ENCODE measurements at places on chromosomes 5 and 9. TPM values are rescaled to one million over a fixed set of nuclear protein-coding genes. Genes with fewer than 3 reads are reported as not detected.

The PKD2L2 gene
- total RNA-seq: 0.30 TPM

The MYO10 gene
- 0.23 TPM for total RNA-seq

The FGF10 gene
- not detected for total RNA-seq

The PAEP gene
- not detected for total RNA-seq

The BTNL8 gene
- not detected for total RNA-seq

The ZFP37 gene
- 0.81 TPM for total RNA-seq

The AOPEP gene
- total RNA-seq: 17.0 TPM

The FAXDC2 gene
- total RNA-seq: not detected

The FOXE1 gene
- not detected for total RNA-seq

The S1PR3 gene
- total RNA-seq: not detected

The PCDHB13 gene
- not detected for total RNA-seq

The SPIN1 gene
- 42.2 TPM for total RNA-seq

The CPLANE1 gene
- total RNA-seq: 5.5 TPM

The ANKRD34B gene
- total RNA-seq: not detected

The SLC6A7 gene
- not detected for total RNA-seq

- DNase-seq: no peak
Observed at GRCh38 chr9:79630521-79631403, 59.0 kb downstream of the TLE4 start.

- DNase-seq: no peak
Observed at GRCh38 chr5:149561848-149562247, 10.6 kb upstream of the CSNK1A1 start.

DNA sequence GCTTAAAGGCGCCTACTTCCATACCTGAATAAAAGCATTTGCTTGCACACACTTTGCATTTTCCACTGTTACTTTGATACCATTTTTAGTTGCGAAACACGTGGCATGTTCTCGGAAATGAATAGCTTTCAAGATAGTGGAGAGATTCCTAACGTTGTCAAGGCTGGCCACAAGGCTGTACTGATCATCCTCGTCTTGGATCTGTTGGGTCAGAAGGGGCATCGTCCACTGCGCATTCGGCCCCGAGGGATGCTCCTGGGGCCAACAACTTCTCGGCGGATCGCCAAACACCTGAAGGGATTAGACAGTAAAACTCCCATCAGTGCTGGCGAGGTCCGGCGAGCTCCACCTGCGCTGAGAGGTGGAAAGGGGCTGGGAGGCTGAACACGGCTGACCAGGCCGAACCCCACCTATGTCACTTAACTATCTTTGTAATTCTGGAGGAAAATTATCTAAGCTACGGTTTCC lies 599 bp downstream of the RAD1 start:
- DNase-seq: peak; percentile 32

- peak; percentile 38 for DNase-seq
Observed at GRCh38 chr9:122158202-122158601, 1.4 kb downstream of the NDUFA8 start.

GRCh38 chr5:123807177-123807945 lies 295.4 kb downstream of the CSNK1G3 start:
- DNase-seq: no peak

DNA sequence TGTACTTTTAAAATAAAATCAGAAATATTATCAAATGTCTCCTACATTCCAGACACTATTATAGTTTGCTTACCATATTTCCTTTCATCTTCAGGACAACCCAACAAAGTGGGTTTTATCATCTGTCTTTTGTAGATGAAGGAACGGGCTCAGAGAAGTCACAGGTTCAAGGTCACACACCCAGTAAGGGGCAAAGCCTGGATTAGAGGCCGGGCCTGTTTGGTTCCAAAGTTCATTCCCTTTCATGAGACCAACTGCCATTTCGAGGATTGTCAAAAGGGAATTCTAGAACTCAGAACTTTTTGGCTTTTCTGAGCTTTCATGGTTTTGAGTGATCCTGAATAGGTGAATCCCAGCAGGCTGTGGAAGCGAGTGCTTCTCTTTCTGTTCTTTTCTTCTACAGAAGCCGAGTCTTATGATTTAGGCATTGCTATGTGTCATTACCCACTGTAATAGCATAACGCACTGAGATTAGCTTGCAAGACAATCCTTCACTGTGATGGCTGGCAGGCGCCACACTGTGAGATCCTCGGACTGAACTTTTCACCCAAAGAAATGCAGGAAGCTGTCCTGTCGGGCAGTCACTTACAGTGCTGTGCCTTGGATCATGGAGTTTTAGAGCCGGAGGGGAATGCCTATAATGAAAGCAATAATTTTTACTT lies 43.8 kb upstream of the ANKH start:
- no peak for DNase-seq

DNA sequence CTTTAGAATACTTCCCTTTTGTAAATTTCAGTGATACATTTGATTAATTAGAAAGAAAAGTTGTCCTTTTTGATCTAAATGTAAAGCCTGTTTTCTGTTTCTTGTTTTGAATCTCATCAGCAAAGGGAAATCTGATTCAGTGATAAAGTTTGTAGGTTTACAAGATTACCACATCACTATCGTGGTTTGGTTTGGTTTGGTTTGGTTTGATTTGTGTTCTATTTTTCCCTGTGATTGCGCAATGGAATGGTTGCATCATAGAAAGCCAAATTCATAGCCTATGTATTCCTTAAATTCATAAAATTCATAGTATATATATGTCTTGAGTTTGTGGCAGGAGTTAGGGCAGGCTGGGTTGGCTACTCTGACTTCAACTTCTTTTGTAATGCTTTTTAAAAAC lies 15.2 kb downstream of the SRFBP1 start:
- no peak for DNase-seq

- no peak for DNase-seq
Observed at GRCh38 chr9:91868732-91869391, 81.2 kb downstream of the ROR2 start.

GRCh38 chr5:59042201-59043055 lies 459.6 kb downstream of the RAB3C start:
- no peak for DNase-seq

DNA sequence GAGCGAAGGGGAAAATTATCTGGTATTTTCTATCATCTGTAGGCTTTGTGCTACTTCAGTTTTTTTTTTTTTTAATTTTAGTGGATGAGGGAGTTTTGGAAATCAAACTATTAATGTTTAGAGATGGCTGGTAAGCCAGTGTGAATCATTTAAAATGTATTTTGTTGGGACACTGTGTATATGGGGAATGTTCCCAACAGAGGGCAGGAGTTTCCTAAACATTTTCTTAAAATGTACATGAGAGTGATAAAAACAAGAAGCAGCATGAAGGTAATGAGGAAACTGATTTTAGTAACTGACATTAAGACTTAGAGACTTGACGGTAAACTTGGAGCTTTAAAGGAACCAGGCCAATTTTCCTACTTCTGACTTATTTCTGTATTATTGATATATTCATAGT lies 68.2 kb upstream of the ITGA2 start:
- no peak for DNase-seq

DNA sequence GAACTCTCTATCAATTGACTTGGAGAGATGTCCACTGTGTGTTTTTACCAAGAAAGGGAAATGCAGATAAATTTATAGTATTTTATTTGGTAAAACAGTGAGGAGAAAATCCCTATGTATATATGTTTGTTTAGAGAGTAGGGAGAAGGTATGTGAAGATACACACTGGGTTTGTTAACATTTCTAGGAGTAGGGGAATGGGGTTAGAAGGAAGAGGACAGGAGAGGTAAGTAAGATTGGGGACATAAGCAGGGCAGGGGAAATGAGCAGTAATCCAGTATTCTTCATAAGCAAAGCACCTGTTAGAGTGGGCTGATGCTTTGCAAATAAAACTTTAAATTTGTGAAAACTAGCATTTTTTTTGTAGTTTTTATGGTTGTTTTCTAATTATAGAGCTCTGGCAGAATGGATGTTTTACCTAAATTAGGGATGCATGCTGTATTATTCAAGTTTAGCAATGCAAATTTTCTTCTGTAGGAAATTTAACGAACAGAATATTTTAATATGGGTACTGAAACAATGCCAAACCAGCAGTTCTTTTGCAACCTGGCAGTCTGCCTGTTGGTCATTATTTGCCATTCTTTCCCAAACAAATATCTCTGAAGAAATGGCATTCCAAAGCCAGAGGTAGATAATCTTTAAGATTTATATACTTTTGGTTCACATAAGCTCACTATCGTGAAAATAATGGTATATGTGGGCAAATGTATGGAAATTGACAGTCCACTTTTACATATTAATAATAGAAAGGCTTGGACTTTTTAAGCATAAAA lies 19.4 kb upstream of the DCP2 start:
- no peak for DNase-seq

GRCh38 chr9:126327006-126327713 lies 531 bp downstream of the MVB12B start:
- DNase-seq: no peak

- no peak for DNase-seq
Observed at GRCh38 chr9:129324808-129325502, 146.9 kb upstream of the IER5L start.

- DNase-seq: no peak
Observed at GRCh38 chr5:136924490-136924889, 559.1 kb upstream of the TRPC7 start.

GRCh38 chr9:102069969-102070368 lies 331.5 kb upstream of the GRIN3A start:
- DNase-seq: no peak

GRCh38 chr9:133951265-133951664 lies 40.9 kb downstream of the VAV2 start:
- no peak for DNase-seq

DNA sequence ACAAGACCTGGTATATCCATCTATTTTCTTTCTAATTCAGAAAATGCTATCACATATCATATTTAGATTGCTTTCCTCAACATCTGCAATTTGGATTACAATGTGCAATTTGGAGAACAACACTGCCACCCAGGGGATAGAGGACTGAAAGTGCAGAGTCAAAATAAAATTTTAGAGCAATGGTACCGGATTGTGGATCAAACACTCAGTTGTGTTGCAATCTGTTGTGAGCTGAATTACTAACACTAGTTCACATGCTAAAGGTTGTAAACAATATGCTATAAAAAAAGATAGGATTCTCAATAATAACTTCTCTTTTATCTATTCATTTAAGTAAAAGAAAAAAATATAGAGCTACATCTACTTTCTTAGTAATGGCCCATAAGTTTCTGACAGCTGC lies 11.9 kb upstream of the SRFBP1 start:
- DNase-seq: no peak

DNA sequence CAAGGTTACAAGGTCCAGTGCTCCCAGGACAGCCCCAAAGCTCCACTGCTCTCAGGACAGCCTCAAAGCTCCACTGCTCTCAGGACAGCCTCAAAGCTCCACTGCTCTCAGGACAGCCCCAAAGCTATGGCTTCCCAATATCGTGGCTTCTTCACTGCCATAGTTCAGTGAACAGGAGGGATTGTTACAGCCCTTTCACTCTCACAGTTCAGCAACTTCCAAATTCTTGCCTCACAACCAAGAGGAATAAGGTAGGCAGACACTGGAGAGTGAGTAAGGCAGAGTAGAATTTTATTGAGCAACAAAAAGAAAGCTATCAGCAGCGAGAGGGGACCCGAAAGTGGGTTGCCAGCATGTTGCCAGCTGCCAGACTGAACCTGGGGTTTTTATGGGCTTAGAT lies 277.6 kb downstream of the CDH10 start:
- DNase-seq: no peak

GRCh38 chr5:141528291-141528984 lies 39.6 kb downstream of the PCDHGC5 start:
- DNase-seq: no peak

DNA sequence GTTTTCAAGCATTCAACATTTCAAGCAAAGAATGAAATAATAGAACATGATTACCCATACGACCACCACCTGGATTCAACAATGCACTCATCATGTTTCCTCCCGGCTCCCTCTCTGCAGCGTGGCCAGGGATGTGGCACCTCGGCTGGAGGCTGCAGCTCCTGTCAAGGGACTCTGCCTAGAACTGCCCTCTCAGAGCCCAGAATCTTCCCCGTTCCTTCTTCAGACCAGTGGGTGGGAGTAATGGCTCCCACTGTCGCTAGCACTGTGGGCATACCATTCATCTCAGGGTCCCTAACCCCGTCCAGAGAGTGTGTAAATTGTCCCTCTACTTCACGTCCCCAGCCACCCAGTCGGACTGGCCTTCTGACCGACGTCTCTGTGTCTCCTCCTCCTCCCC lies 118.6 kb upstream of the COL5A1 start:
- no peak for DNase-seq

- no peak for DNase-seq
Observed at GRCh38 chr9:112570671-112571167, 84.1 kb downstream of the KIAA1958 start.

GRCh38 chr5:36744773-36745589 lies 131.6 kb upstream of the NIPBL start:
- DNase-seq: peak; percentile 31

DNA sequence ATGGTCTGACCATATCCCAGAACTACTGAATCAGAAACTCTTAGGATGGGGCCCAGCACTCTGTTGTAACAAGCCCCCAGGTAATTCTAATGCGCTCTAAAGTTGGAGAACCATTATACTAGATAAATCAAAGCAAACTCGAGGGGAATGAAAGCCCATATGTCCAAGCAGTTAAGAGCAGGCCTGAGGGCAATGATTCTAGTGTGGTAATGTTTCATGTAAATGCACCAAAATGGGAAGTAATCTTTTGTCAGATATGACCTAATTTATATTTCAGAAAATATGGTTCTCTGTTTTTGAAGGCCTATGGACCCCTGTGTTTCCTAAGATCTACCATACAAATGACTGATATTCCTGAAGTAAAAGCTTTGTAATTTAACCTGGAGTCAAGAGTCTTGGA lies 108.0 kb upstream of the PTGER4 start:
- no peak for DNase-seq

DNA sequence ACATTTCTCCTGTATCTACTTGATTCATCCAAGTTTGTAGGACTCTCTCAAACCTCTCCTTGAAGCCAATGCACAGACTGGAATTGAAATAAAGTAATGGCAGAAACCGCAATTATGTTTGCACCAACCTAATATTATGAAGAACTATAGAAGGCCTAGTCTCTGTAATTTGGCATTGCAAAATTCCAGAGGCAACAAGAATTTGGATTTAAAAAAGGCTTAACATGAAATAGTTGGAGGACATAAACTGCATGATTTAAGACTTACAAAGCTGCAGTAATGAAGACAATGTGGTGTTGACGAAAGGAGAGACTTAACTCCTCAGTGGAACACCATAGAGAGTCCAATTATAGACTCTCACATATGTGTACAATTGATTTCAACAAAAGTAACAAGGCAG lies 117.8 kb upstream of the MINAR2 start:
- no peak for DNase-seq

GRCh38 chr9:113885183-113886025 lies 9.3 kb downstream of the ZNF618 start:
- no peak for DNase-seq

GRCh38 chr5:82045554-82046275 lies 73.9 kb downstream of the ATG10 start:
- DNase-seq: no peak

- no peak for DNase-seq
Observed at GRCh38 chr5:89847743-89848142, 561.8 kb downstream of the CETN3 start.

DNA sequence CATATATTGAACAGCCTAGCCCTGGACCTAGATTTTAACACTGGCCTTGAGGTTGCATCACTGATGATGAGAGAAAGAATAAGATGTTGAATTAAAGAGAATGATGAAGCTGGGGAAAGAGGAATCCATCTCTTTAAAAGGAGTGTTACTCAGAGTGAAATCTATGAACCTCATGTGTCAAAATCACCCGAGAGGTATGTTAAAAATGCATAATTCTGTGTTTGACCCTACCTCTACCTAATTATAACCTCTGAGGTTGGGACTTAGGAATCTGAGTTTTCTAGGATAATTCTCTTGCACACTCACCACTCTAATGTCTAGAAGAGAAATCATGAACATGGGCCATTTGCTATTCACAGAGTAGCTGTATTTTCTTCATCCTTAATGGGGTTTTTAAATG lies 479.4 kb downstream of the ENC1 start:
- DNase-seq: no peak
